ENCODE measurements at places on chromosomes 2 and 18.

- no peak for DNase-seq
These were observed 160.8 kb upstream of the NOSTRIN start for GRCh38 chr2:168641636-168642035.

GRCh38 chr18:79374408-79375171, 21.1 kb upstream of the NFATC1 start:
- no peak for DNase-seq

DNA sequence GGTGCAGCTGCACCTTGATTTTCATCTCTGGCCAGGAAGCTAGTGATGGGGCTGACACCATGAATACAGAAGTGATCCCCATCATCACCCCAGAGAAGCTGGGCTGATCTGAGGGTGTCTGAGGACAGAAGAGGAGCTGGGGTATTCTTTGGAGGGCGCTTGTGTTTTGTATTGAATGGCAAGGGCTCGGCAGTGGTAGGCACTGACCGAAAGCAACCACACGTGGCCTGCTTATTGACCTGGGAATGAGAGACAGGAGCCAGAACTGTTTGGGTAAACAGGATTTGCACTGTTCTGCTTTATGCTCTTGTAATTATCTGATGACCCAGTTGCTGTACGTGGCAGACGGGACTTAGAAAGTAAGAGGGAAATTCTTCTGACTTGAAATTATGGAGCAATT, 62.6 kb upstream of the RPL31 start:
- DNase-seq: no peak

DNA sequence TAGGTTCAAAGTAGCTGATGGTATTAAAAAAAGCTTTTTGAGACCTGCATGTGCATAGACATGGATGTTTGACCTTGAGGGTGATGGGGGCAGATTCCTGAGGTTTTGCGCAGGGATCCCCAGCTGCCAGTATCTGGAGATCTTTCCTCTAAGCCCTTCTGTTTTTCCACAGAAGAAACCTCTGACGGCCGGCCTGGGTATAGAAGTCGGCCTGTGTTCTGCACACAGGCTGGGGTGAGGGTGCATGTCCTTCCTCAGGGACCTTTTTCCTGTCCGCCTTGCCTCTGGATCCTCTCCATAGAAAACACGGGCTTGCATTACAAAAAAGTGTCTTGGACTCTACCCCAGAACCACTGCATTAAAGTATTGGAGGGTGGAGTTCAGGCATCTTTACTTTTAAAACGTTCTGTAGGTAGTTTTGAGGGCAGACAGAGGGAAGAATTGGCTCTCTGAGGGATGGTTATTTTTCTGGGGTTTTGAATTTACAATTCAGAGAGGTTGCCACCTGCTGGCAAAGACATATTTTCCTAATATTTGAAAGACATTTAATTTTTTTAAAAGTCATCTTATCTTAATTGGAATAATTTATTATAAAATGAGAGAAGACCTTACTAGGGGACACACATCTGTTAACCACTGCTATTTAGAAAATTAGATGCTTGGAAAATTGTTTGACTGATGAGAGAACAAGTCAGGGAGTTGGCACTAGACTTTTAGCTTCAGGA, 350.6 kb downstream of the DCDC2C start:
- no peak for DNase-seq

DNA sequence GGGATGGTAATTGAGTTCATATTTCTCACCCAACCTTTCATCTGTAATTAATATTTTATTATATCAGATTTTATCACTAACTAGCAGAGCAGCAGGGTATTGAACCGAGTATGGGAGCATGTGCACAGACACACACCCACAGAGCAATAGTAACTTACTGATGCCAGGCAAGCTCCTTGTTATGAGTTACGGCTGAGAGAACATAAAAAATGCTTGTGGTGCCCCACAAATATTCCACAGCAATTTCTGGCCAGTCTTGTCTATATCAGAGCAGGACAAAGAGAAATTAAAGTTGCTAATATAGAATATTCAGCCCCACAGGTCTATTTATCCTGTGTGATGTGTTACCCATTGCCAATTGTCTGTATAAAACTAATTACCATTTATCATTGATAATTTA, 501.8 kb upstream of the RAB12 start:
- no peak for DNase-seq

- no peak for DNase-seq
These were observed 42.8 kb upstream of the SIGLEC15 start for GRCh38 chr18:45782662-45783061.

- no peak for DNase-seq
These were observed 385.2 kb downstream of the ARHGAP15 start for GRCh38 chr2:143514413-143514812.

DNA sequence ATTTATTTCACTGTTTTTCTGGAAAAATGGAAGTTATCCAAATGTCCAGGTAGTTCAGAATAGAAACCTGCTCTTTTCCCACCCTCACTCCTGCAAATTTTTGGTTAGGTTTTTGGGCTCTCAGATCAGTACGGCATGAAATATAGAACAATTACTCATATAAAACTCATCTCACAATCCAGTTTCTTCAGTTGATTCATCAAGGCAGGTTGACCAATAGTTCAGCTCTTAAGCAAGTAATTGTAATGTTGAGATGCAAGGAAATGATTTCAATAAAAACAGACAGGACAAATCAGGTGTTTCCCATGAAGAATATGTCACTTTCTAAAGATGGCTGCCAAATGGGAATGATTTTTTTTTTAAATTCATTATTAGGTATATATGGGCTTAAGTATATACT, 2.0 kb downstream of the RAB27B start:
- DNase-seq: no peak

GRCh38 chr2:143933946-143934569, 585.9 kb downstream of the ZEB2 start:
- no peak for DNase-seq

- no peak for DNase-seq
These were observed 76.7 kb upstream of the ZNF397 start for GRCh38 chr18:35164133-35164532.

DNA sequence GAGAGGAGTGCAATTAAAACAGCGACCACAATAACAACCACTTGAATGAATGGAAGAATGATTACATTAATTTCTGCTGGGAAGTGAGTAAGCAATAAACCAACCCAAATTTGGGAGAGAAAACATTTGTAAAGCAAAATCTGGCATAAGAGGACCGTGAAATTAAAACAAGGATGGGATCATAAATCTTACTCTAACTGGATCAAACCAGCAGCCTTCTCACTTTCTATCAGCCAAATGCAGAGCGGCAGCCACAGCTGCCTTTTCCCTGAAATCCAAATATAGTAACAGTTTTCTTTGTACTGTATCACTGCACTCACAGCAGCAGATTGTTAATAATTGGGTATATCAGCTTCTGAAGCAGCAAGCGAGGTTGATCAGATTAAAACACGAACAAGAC, 245.2 kb upstream of the REG3G start:
- DNase-seq: no peak

- DNase-seq: no peak
These were observed 121.4 kb downstream of the ANTXR1 start for GRCh38 chr2:69134306-69134945.

- DNase-seq: no peak
These were observed 161.1 kb downstream of the KCNH7 start for GRCh38 chr2:162677476-162677875.

DNA sequence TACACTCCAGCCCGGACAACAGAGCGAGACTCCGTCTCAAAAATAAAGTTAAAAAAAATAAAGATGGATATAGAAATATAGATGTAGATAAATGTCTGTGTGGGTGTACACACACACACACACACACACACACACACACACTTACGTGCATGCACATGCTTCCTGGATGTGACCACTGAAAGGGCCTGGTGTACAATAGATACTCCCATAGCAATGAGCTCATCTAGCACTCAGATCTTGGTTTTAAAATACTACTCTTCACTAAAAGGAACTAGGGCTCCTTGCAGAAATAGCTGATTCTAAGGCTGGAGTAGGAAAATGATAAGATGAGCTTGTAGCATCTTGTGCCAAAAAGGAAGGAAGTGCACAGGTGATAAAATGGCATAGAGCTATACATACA, 39.1 kb downstream of the ROCK2 start:
- no peak for DNase-seq

- DNase-seq: no peak
These were observed 334.5 kb downstream of the PIK3C3 start for GRCh38 chr18:42289526-42289925.

DNA sequence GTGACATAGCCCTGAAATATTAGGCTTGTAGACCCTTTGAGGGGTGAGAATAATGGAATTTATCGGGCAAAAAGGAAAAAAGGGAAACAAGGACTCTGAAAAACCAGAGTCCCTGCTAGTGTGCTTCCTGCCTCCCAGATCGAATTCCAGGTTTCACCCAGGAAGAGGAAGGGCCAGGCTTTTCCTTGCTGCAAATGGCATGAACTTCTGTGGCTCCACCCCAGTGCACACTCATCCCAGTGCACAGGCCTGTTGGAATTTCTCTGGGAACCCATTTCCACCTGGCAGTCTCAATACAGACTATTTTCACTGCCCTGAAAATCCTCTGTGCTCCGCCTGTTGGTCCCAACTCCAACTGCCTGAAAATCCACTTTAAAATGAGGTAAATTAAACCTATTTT, 29.9 kb downstream of the C18orf54 start:
- DNase-seq: no peak

- no peak for DNase-seq
These were observed 221.3 kb upstream of the RAB6C start for GRCh38 chr2:129757915-129758783.

- DNase-seq: no peak
These were observed 42.3 kb downstream of the TRAF3IP1 start for GRCh38 chr2:238362626-238363025.

DNA sequence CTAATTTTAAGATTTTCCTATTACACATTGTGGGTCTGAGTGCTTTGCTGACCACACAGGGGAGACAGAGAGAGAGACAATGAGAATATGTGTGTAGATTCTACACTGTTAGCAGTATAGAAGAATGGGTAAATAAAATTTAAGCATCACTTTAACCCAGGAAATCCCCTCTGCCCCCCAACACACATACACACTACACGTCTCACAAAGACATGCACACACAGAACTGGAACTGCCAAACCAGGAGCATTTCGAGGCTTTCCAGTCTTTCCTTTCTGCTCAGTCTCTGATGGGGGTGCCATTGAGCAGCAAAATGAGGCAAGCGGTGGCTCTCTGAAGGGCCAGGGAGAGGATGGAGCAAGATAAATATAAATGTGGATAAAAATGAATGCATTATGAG, 2.5 kb downstream of the MERTK start:
- no peak for DNase-seq

GRCh38 chr2:241966647-241967466, 97.3 kb downstream of the RTP5 start:
- no peak for DNase-seq

DNA sequence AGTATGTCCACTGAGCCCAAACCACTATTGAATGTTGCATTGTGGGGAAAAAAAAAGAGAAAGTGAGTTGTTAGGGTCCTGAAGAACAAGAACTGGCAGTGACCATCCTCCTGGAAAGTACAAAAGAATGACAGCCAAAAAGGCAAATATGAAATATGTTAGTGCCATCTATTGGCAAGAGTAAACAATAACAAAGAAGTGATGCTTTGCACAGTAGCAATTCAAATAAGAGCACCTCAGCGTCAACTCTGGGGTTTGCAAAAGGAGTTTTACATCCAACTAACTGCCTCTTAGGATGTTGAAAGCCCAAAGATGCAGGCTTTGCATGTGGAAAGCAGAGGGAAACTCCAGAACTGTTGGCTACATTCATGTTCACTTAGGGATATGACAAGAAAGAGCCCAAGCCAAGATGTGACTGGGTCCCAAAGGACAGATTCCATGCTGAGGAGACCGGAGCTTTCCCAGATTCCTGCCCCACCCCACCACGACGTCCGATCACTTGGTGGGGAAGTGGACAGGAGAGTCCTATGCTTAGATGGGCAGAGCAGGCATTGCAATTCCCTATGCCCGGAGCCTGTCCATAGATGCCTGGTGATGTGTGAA, 15.6 kb downstream of the TRABD2A start:
- no peak for DNase-seq

GRCh38 chr2:179022685-179023084, 27.3 kb downstream of the CCDC141 start:
- no peak for DNase-seq

DNA sequence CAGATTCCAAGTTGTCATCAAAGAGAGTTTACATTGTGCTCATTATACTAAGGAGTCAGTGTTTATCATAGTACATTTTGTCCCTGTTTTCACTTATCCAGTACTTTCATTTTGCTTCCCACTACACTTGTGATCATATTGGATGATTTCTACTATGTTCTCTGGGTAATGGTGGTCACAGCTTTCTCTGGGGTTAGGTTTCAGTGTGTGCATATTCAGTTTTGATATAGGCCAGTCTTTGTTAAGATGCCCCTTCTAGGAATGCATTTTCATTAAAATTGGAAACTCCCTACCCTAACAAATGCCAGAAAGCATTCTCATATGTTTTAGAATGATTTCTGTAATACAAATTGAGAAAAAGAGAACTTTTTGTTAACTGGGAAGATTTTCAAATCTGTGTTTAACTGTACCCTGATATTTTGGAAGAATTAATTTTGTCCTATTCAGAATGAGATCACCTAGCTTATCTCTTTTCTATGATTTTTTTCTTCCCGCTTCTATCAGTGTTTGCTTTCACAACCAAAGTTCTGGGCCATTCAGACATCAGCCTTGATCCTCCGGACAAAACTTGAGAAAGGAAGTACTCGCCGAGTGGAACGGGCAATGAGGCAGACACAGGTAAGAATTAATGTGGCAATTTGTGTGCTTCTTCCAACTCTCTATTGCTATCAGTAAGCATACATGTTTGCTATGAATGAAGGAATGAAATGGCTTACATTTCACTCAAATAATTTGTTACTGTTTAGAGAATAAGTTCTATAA, 74.6 kb downstream of the TTC27 start:
- no peak for DNase-seq

GRCh38 chr18:41410006-41410405, 545.0 kb upstream of the PIK3C3 start:
- no peak for DNase-seq

DNA sequence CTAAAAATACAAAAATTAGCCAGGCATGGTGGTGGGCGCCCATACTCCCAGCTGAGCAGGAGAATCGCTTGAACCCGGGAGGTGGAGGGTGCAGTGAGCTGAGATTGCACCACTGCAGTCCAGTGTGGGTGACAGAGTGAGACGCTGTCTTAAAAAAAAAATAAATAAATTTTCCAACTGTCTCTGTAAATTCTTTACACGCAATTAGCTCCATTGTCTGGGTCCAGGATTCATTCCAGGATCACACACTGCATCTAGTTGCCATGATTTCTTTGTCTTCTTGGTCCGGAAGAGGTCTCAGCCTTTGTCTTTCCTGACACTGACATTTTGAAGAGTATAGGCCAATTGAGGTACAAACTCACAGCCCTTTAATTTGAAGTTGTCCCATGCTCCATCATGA, 167.6 kb upstream of the NYAP2 start:
- no peak for DNase-seq

- no peak for DNase-seq
These were observed 163.1 kb downstream of the NRP2 start for GRCh38 chr2:205845446-205845845.

DNA sequence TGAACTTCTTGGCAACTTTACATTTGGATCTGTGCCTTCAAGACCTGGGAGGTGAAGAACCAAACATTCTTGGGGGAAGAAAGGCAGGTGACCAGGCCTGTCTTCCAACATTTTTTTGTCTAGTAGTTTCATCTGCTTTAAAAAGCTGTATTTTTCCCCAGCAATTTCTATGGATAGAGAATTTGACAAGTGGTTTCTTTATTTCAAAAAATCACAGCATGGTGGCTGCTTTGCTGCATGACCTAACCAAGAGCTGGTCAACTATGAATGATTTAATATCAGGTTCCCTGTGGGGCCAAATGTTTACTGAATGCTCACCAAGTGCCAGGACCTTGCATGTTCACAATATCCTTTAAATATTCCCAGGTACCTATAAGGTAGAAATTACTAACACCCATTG, 19.1 kb downstream of the LRP2 start:
- DNase-seq: no peak
